Ovary (tissue), 10 donors: ENCODE measurements at places on chromosomes 6 and 20. TPM values are rescaled to one million over a fixed set of nuclear protein-coding genes. Genes with fewer than 3 reads are reported as not detected.
A peak's percentile ranks its signal among the peaks of the same experiment; 100 is the strongest.

SRF gene
- 66.5 TPM for total RNA-seq

SAMD5 gene
- 1.3 TPM for total RNA-seq

THBD gene
- total RNA-seq: 12.0 TPM

KIF25 gene
- not detected for total RNA-seq

- H3K27ac ChIP-seq: no peak overlapping the region
- no peaks in the 10 kb centered on the region for H3K36me3 ChIP-seq
- no peaks in the 10 kb centered on the region for H3K27me3 ChIP-seq
These were observed 118.8 kb downstream of the COL19A1 start for GRCh38 chr6:69985180-69985579.

DNA sequence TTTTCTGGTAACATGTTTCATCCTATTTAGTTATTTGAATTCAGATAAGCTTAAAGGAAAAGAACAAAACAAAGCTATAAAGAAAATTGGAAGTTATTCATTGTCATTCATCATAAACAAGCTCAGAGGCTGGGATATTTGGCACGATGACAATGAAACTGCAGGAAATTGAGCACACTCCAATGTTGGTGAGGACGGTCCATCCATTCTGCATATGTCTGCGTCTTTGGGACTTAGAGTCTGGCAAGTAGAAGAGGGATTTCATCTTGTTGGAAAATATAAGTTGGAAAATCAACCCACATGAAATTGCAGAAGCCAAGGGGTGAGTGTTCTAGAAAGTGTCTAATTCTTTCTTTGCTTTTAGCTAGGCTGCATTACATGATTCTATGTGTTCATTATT, 78.4 kb downstream of the HDGFL1 start:
- H3K4me1 ChIP-seq: no peaks in the 10 kb centered on the region
- DNase-seq: no peak
- H3K36me3 ChIP-seq: no peaks in the 10 kb centered on the region
- H3K27me3 ChIP-seq: no peaks in the 10 kb centered on the region

DNA sequence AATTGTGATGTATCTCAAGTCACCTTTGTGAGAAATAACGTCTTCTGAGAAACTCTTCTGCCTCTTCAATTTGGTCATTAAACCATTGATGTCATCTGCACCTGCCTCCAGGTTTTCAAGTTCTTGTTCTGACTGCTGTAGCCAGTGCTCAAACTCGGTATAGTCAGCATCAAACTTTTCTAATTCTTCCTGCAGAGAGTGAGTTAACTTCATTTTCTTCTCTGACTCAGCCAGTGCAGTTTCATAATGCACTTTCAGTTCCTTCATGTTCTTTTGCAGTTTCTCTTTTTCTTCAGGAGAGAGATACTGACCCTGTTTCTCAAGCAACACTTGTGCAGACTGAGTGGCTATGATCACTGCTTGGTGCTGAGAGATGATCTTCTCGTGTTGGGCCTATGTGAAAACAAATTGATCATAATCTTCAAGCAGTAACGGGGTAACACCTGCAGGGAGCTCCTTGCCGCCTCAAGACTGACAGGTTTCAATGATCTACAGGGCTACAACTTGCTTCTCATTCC, 48.8 kb downstream of the DST start:
- H3K27me3 ChIP-seq: peaks cover 2% of the 10 kb centered on the region
- no peaks in the 10 kb centered on the region for H3K4me1 ChIP-seq
- H3K27ac ChIP-seq: no peak overlapping the region
- H3K36me3 ChIP-seq: no peaks in the 10 kb centered on the region

DNA sequence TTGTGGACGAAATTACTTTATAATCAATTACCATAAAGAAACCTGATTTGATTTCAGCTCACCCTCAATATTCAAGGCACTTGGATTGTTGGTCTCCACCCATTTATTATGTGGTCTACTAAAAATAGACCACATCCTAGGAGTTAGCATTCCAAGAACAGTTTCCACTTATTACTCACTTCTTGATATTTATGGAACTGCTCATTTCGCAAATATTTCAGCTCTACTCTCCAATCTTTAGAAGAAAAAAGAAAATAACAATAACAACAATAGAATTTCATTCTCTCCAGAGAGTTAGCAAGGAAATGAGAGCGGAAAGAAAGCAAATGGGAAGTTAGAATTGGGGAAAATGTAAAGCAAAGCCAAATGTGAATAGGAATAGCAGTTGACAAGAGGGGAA, 26.2 kb upstream of the HDAC2 start:
- no peaks in the 10 kb centered on the region for H3K4me1 ChIP-seq
- no peak overlapping the region for H3K27ac ChIP-seq
- H3K4me3 ChIP-seq: no peak overlapping the region
- no peaks in the 10 kb centered on the region for H3K36me3 ChIP-seq
- no peak for DNase-seq

DNA sequence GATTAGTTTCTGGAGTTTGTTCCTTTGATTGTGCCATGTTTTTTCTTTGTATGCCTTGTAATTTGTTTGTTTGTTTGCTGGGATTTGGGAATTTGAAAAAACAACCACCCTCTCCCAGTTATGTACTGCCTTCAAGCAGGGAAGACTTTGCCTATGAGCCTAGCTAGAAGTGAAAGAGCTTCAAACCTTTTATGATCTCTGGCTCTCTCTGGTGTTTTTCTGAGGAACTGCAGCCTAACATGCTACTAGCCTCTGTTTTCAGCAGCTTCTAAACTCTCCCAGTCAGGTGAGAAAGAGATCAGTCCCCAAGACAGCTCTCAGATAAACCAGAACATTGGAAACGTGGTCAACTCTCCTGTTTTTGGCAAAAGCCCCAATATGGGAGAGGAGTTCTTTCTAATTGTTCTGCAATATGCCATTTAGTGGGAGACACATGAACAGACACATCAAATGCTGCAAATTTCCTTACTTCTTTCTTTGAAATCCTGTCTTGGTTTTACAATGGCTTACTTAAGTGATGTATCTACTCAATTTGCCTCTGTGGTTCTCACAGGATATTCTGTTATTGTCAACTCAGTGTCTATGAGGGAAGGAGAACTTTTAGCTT, 58.9 kb upstream of the SERINC1 start:
- DNase-seq: peak; percentile 12
- H3K4me3 ChIP-seq: no peak overlapping the region
- no peak overlapping the region for H3K27ac ChIP-seq
- no peaks in the 10 kb centered on the region for H3K4me1 ChIP-seq
- H3K36me3 ChIP-seq: no peaks in the 10 kb centered on the region

DNA sequence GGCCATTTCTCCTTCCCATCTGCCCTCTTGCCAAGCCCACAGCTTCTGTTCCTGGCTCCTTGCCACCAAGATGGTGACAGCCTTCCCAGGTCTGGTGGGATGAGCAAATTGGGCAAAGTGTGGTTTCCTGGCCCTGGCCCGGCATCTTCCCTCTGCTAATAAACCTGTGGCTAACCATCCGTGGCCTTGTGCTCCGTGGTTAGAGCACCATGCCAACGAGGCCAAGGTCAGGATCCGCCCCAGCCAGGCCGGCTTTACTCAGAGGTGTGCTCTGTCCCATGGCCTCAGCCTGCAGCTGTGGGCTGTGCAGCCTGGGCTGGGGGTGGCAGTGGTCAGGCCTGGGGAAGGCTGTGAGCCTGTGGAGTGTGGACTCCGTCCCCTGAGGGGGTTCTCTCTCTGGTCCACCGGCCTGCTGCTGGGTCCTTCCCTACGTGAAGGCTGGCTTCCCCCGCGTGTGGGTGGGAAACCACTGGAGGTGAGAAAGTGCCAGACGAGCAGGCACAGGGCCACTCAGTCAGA, 117.4 kb downstream of the VEGFA start:
- H3K36me3 ChIP-seq: no peaks in the 10 kb centered on the region
- no peaks in the 10 kb centered on the region for H3K4me1 ChIP-seq
- H3K4me3 ChIP-seq: no peak overlapping the region
- no peak overlapping the region for H3K27ac ChIP-seq
- H3K27me3 ChIP-seq: no peaks in the 10 kb centered on the region

GRCh38 chr20:49112596-49113274, 66.6 kb downstream of the CSE1L start:
- H3K36me3 ChIP-seq: no peaks in the 10 kb centered on the region
- no peaks in the 10 kb centered on the region for H3K4me1 ChIP-seq
- H3K27ac ChIP-seq: no peak overlapping the region
- H3K27me3 ChIP-seq: no peaks in the 10 kb centered on the region
- H3K4me3 ChIP-seq: no peak overlapping the region
- DNase-seq: no peak

GRCh38 chr6:125114248-125114858, 39.2 kb upstream of the TPD52L1 start:
- peak; percentile 24 for DNase-seq
- H3K27me3 ChIP-seq: no peaks in the 10 kb centered on the region
- no peak overlapping the region for H3K4me3 ChIP-seq
- H3K27ac ChIP-seq: no peak overlapping the region

GRCh38 chr6:24836109-24836508, 37.4 kb upstream of the ARMH2 start:
- no peak for DNase-seq
- no peak overlapping the region for H3K4me3 ChIP-seq
- peaks cover 17% of the 10 kb centered on the region for H3K4me1 ChIP-seq
- H3K27ac ChIP-seq: no peak overlapping the region
- H3K27me3 ChIP-seq: no peaks in the 10 kb centered on the region

DNA sequence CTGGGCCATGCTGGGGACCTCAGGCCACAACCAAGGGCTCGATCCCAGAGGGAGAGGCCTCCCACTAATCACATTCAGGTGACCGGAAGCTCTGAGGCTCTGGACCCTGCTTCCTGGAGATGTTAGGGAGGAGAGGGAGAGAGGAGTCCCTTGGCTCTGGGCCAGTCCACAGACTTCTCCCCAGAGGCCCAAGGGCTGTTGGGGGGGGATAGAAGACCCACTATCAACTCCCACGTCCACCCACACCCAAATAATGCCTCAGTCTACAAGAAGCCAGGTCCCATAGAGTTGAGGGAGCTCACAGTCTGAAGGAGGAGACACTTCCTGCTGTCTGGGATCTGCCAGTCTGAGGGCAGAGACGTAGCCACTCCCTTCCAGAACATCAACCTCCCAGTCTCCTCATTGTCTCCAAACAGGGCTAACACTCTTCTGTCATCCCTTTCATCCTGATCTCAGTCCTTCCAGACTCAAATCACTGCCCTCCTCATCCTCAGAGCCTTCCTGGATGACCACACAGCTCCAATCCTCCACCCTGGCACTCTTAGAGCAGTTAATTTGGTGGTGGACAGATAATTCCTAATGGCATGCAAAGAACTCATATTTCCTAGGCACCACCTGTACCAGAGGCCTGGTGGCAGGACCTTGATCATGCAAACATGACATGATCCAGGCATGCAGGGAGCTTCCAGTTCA, 69.9 kb downstream of the MRPL14 start:
- no peaks in the 10 kb centered on the region for H3K4me1 ChIP-seq
- no peak overlapping the region for H3K27ac ChIP-seq
- no peak overlapping the region for H3K4me3 ChIP-seq
- H3K27me3 ChIP-seq: no peaks in the 10 kb centered on the region
- no peak for DNase-seq
- no peaks in the 10 kb centered on the region for H3K36me3 ChIP-seq

DNA sequence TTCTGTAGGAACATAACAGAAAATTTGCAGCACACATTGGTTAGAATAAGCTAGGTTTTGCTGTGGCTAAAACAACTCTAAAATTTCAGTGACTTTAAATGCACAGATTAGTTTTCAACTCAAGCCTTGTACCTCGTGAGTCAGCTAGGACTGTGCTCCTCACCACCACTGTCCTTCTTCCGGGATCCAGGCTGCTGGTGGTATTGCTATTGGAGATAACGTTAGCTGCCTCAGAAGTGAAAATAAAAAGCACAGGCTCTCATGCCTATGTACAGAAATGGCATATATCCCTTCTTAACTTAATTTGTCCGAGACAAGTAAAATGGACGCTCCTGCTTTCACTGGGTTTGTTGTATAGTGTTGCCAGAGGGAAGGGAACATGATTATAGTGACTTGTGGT, 931.1 kb upstream of the EYS start:
- no peaks in the 10 kb centered on the region for H3K36me3 ChIP-seq
- DNase-seq: no peak
- no peaks in the 10 kb centered on the region for H3K4me1 ChIP-seq
- H3K4me3 ChIP-seq: no peak overlapping the region
- no peak overlapping the region for H3K27ac ChIP-seq

DNA sequence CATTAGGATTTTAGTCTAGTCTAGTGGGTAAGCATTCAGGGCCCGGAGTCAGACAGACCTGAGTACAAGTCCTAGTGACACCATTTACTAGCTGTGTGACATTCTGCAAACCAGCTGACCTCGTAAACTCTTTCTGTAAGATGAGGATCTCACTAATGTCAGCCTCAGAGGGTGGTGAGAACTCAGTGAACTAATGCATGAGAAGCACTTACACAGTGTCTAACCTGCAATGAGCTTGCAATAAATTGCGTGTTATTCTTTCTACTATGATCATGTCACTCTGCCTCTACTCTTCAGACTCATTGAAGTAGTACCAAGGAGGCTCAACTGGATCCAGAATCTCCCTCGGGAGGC, 41.1 kb upstream of the ZNF831 start:
- H3K4me3 ChIP-seq: no peak overlapping the region
- H3K27ac ChIP-seq: no peak overlapping the region
- H3K4me1 ChIP-seq: no peaks in the 10 kb centered on the region
- no peak for DNase-seq
- H3K36me3 ChIP-seq: no peaks in the 10 kb centered on the region

GRCh38 chr6:89527634-89528033, 94.7 kb downstream of the ANKRD6 start:
- H3K4me1 ChIP-seq: peaks cover 8% of the 10 kb centered on the region
- H3K27ac ChIP-seq: no peak overlapping the region
- H3K27me3 ChIP-seq: no peaks in the 10 kb centered on the region
- no peak overlapping the region for H3K4me3 ChIP-seq
- no peak for DNase-seq
- H3K36me3 ChIP-seq: no peaks in the 10 kb centered on the region

GRCh38 chr20:55456316-55456940, 548.9 kb downstream of the CBLN4 start:
- H3K27ac ChIP-seq: no peak overlapping the region
- H3K4me3 ChIP-seq: no peak overlapping the region
